ENCODE measurements at places on chromosomes 6 and 20.

DNA sequence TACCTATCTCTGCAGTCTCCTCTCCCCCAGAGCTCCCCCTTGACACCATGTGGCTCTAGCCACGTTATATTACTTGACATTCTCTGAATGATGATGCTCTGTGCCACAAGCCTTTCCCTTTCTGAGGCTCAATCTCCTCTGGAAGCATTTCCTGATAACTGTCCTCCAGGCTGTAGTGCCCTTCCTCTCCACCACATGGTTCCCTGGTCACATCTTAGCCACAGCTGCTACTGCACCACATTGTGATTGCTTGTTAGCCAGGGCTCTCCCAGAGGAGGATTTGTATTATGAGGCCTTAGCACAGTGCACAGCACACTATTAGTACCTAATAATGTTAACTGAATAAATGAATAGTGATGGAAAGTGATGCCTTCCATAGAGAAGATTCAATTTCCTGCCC is 63.9 kb upstream of the RCAN2 start:
- no peak for DNase-seq

DNA sequence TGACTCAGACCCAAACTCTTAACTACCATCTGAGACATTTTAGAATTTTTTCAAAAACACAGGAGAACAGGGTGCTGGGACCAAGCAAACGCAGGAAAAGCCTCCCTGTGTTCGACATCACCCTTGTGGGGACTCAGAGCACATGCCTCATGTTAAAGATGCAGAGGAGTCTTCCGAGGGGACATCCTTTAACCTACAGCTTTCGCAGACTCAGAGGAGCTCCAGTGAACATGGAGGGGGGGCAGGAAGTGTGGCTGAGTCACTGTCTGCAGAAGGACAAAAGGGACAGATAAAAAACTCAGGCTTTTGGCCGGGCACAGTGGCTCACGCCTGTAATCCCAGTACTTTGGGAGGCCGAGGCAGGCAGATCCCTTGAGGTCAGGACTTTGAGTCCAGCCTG is 15.1 kb downstream of the BMP7 start:
- DNase-seq, result no peak

DNA sequence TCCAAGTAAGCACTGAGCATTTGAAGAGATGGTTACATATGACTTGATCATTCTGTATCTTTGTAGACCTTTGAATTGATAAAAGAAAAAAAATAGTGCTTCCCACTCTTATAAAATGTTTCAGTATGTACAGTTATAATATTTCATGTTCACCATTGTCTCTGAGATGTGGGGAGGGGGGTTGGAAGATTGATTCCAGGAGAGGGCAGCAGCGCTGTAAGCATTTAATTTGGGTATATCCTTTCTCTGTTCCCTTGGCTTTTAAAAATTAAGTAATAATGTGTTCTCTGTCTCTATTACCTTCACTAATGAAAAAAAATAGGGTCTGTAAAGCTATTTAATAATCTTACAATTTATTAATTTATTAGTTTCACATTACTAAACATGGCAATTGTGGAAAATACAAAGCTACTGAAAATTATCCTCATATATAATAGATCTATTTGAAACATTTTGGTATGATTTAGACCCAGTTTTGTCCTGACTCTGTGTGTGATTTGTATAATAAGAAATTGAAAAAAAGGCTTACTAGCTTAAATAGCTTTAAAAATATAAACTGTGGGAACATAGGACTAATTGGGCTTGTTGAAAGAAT is 341.2 kb downstream of the CDKAL1 start:
- peak; percentile 40 for DNase-seq

- no peak for DNase-seq
Observed at GRCh38 chr20:57198132-57199072, 68.0 kb downstream of the BMP7 start.

GRCh38 chr6:143844006-143844405 is 868 bp downstream of the LTV1 start:
- peak; percentile 6 for DNase-seq
